GM13977 (cell line): ENCODE measurements at places on chromosomes 3 and 15.

DNA sequence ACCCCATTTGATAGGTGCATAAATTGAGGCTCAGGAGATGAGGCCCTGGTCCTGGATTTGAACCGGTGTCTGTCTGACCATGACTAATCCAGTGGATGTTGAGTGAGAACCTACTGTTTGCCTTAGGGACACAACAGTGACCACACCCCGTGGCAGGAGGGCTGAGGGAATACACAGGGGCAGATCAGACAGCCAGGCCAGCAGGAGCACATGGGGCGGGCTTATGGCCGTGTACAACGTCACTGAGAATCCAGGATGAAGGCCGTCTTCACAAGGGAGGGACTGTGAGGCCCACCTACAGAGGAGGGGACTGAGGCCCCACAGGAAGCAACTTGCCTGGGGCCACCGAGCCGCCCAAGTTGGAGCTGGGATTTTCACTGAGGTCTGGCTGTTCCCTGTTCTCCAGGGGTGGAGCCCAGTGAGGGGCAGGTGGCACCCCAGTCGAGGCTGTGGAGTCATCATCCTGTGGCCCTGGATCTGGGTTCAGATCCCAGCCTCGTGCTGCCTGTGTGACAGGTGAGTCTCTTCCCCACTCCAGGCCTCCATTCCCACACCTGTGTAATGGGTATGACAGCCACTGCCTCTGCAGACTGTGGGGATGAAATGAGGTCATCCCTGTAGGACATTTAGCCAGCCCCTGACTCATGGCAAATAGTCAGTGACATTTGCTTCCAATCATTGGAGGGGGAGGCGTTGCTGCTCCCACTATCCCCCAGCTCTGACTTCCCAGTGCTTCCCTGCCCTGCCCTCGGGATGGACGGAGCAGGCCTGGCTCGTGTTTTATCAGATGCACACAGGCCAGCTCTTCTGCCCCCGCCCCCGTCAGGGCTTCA lies 6.3 kb upstream of the PLXND1 start:
- no peak for DNase-seq

- no peak for DNase-seq
These were observed 213.1 kb upstream of the ADAMTS9 start for GRCh38 chr3:64900617-64901521.

GRCh38 chr15:68405378-68406250 lies 26.3 kb downstream of the ITGA11 start:
- DNase-seq: no peak

DNA sequence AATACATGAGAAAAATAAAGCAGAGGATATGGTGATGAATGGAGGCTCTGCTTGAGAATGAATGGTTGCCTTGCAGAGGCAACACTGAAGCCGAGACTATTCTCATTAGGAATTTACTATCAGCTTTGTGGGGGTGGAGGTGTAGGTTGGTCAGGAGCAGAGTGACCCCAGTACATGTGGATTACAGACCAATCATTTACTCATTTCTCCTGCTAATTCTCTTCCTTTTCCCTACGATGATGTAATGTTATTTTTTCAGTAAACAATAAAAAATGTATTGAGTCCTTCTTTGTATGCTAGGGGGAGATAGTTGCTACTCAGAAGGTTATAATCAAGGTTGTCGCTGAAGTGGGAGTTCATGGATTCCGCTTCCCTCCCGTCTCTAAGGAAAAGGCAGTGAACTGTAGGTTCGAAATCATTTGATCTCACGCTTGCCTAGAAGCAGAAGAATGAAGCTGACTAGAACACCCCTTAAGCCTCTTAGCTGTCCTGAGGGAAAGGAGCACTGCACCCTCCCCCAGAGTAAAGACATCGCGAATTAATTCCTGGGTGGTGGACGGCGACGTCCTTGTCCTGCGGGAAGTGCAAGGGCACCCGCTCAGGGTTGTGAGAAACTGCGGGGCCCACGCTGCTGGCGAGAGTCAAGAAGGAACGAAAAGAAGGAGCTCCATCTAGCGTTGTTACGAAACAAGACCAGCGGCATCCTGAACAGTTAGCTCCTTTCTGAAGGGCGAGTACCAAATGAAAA lies 213.2 kb upstream of the PFN2 start:
- peak; percentile 62 for DNase-seq

GRCh38 chr3:149586871-149587270 lies 71.0 kb downstream of the WWTR1 start:
- DNase-seq: no peak

DNA sequence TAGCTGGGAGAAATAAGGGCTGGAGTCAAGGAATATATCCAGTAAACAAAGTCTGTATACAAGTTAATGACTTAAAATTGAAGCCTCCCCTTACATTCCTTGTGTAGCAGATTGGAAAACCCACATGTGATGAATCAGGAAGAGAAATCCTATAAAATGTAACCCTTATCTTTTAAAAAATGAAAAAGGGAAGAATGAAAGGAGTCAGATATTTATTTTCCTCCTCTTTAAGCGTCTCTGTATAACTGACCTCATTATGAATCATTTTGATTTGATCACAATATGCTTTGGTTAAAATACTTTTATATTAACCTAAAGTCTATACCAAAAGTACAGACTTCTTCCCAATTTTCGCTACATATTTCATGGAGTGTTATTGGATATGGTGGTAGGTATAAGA lies 316.3 kb upstream of the STAC start:
- DNase-seq: no peak

DNA sequence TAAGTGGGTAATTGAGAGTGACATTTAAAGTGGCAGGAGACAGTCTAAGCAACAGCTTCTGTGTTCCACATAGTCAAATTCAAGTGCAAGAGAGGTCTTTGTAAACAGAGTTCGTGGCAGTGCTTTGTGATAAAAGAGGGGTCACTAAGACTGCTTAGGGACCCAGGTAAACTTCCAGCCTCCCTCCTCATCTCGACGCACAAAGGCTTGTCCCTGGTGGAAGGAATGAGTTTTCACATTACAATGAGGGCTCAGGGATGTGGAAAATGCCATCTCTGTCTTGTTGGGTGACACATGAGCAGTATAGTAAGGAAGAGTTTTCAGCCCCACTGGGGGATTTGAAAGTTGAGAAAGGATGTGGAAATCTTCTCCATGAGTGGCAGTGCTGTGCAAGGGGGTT lies 7.3 kb downstream of the GMNC start:
- no peak for DNase-seq

GRCh38 chr15:23869396-23869795 lies 182.3 kb upstream of the NDN start:
- no peak for DNase-seq

DNA sequence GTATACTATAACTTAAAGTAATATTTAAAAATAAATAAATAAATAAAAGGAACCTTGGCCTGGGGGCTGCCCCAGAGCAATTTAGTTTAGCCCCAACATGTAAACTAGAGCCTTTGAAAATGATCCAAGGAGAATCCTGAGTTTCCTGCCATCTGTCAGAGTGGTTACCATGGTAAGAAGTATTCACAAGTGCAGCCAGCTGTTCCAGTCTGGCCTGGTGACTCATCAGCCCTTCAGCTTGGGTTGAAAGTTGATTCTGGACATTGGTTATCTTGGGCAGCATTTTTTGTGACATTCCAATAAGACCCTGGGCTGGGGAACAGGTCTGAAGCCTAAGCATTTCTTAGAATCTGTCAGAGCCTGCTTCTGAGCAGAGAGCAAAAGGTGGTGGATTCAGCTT lies 72.7 kb upstream of the LRTM1 start:
- DNase-seq: no peak

DNA sequence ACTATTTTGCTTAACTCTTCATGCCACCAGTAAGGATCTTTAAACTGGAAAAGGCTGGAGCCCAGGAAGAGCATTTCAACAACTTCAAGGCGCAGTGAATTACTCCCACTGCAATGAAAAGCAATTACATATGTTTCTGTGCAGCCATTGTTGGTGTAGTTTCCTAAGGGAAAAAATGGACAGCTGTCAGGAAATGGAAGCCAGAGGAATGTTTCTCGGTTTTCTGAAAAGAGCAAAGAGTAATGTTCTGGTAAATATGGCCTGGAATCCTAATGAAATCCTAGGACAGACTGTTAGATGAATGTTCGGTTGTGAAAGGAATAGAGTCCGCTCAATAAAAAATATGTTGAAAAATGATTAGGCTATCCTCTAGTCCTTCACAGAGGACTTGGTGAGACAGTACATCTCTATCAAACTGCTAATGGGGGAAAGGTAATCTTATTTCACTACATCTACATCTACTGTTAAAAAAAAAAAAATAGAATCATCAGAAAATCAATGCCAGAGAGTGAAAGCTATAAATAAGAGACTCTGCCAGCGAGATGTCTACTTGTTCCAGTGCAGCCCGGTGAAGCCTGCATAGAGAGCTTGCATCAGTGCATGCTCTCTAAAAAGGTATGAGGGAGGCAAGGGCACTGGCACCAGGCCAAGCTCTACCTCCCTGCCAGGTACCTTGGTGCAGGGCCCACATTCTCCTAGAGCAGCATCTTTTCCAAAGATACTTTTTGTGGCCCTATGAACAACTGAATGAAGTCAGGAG lies 68.2 kb upstream of the TJP1 start:
- DNase-seq: no peak

DNA sequence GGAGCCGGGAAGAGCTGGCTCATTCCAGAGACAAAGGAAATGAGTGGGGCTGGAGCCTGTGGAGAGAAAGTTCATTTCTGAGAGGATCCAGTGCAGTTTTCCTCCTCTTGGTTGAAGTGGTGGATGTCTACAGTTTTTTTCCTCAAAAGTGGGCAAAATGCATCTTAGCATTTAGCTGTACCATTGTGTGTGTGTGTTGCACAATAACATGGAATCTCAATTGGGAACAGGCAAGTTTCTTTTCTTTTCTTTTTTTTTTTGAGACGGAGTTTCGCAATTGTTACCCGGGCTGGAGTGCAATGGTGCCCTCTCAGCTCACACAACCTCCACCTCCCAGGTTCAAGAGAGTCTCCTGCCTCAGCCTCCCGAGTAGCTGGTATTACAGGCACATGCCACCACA lies 101.5 kb upstream of the UBE2E1 start:
- no peak for DNase-seq

- DNase-seq: peak; percentile 15
These were observed 180.6 kb downstream of the CHL1 start for GRCh38 chr3:377158-377561.

DNA sequence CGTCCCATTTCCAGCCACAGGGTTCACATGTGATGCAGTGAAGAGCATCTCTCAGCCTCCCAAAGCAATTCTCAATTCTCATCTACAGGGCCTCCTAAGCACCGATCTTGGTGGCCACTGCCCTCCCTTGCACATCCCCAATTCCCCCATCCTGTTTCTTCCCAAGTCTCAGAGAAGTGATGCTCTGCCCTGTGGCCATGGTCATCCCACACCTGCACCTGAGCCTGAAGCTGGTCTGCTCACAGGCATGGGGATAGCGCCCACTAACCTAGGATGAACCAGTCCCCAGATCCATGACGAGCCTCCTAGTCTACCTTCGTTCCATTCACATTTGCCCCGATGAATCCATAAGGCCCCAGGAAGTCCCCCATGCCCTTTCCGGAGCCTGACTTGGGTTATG lies 201.5 kb downstream of the UACA start:
- no peak for DNase-seq

DNA sequence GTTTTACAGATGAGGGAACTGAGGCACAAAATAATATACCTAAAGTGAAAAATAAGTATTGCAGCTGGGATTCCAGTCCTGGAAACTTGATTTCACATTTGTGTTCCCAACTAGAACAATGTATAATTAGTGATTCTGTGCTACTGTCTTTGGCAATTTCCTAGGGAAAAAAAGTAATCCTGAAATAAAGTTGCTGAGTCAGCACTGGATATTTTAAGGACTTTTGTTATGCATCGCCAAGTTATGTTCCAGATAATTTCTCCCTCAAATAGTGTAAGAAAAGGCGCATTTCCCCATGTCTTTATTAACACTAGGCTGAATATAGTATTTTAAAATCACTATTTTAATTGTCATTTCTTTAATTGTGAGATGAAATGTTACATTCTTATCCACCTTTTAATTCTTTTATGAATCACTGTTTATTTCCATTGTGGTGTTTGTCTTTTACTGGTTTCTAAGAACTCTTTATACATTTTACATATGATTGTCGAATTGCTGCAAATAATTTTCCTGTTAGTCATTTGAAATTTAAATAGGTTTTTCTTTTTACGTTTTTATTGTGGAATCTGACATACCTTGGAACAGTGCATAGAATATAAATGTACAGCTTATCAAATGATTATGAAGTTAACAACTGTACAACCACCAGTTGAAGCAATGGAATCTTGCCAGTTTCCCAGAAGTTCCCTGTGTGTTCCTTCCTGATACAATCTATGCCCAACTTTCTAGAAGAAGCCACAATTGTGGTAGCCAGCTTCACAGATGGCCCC lies 56.6 kb downstream of the SH3GL3 start:
- no peak for DNase-seq

DNA sequence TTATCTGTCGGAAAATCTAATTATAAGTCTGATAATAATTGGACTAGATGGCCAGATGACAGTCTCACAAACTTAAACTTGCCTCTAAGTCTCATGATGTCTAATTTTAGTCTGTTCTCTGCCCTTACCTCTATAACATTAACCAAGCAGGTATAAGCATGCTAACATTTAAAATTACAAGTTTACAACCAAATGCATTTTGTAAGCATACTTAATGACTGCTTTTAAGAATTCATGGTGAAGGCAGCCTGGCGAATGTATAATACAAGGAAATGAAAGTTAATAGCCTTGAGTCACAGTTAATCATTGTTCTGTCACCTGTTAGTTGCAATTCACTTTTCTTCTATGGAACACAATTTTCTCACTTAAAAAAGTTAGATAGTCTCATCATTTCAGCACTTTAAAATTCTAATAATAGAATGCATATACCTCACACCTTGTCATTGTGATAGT lies 16.5 kb downstream of the BCHE start:
- no peak for DNase-seq

- no peak for DNase-seq
These were observed 178.5 kb downstream of the THSD4 start for GRCh38 chr15:71293723-71294122.

DNA sequence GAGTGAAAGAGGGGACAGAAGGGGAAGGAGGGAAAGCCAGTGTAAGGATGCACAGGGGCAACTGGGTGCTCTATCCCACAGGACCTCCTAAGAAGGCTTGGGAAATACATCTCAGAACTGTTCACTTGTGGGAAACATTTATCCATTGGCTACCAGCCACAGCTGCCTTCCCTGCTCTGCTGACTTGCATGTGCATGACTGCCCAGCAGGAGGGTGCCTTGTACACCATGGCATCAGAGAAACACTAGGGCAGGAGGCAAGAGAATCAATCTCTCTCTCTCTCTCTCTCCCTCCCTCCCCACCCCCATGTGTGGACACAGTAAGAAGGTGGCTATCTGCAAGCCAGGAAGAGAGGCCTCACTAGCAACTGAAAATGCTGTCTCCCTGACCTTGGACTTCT lies 62.9 kb upstream of the ZBTB38 start:
- DNase-seq: no peak
